ENCODE measurements at places on chromosomes 3 and 15.

DNA sequence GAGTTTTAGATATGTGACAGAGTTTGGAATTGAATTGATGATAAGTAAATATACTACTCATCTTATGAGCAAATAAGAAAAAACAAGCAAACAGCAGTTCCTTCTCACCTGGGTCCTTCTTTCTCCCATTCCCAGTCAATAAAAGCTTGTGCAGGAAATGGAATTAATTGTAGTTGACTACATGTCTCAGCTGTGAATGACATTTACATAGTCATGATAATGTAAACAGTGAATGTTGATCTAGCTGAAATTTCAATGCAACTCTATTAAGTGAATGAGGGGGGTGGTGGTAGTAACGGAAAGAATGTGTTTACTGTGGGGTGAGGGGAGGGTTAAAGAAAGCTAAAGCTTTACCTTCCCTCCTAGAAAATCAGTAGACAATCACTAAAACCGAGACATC is 76.2 kb downstream of the NFKBIZ start:
- DNase-seq: no peak

- DNase-seq: no peak
These were observed 142.4 kb downstream of the TCF12 start for GRCh38 chr15:57060799-57061198.

DNA sequence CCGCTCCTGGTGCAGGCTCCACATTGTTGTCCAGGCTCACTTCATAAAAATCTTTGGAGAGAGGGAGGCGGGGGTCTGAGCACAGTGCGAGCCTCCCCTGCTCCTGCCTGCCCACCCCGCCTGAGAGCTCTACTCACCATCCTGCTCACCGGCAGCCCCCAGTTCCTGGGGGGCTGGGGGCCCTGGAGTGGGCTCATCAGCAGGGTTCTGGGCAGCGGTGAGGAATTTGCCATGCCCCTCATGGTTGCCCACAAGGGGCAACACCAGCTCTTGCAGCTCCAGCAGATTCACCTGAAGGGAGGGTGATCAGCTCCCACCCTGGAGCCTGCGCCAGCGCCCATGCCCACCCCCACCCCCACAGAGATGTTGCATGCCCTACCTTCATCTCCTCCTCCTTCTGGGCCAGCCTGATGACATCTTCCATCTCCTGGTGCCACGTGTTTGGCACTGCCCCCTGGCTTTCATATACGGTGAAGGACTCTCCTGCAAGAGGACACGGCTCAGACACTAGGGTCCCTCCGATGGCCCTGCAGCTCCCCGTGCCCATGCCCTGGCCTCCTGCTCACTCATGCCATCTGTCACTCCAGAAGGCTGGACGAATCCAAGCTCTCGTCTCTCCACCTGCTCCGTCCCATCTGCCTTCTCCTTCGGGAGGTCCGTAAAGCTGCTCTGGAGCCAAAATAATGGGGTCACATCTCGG is 162.1 kb downstream of the TBC1D2B start:
- DNase-seq: no peak

GRCh38 chr3:47536967-47537366 is 23.5 kb upstream of the ELP6 start:
- no peak for DNase-seq

DNA sequence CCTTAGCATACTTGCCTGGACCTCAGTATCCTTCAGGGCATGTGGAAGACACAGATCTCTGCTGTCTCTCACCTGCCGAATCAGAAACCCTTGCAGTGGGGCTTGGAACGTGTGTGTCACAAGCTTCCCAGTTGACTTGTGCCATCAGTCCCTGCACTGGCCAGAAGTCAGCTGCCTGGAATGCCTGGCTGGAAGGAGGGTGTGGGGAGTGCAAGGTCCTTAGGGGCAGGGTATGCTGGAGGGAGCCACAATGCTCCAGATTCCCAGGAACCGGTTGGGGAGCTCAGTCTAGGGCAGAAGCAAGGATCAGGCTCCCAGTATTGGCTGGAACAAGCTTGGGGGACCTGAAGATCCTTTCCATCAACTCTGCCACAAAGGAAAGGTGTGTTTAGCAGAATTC is 27.1 kb downstream of the SPSB4 start:
- DNase-seq: no peak

Measured in activated gamma-delta T cell treated with Interleukin-2 at 50 U/mL for 16 hours (primary cell).